ENCODE measurements at places on chromosomes 3 and 15. TPM values are rescaled to one million over a fixed set of nuclear protein-coding genes. Genes with fewer than 3 reads are reported as not detected.

Gene TRIM59
- 20.5 TPM for total RNA-seq

Gene FRG2C
- total RNA-seq = not detected

Gene PATL2
- total RNA-seq = 0.68 TPM

Gene GOLGA8S
- 0.16 TPM for total RNA-seq

DNA sequence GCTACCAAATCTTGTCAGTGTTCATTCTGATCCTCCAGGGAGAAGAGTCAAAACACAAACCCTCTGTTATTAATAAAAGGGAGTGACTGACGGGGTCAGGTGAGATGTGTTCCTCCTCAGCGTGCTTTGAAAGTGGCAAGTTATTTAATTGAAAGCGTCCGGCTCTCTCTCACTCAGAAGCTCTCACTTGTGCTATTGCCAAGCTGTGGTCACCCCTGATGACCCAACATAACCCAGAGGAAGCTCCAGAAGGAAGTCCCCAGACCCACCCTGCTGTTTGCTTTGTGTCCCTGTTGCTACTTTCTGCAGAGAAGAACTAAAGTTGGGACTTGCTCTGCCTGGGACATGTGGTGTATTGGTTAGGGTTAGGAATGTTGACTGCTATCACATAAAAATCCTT lies 235.6 kb downstream of the EDEM1 start:
- ATAC-seq = no peak

- ATAC-seq = peak; percentile 27
Observed at GRCh38 chr15:36831904-36832287, 252.5 kb downstream of the CDIN1 start.

DNA sequence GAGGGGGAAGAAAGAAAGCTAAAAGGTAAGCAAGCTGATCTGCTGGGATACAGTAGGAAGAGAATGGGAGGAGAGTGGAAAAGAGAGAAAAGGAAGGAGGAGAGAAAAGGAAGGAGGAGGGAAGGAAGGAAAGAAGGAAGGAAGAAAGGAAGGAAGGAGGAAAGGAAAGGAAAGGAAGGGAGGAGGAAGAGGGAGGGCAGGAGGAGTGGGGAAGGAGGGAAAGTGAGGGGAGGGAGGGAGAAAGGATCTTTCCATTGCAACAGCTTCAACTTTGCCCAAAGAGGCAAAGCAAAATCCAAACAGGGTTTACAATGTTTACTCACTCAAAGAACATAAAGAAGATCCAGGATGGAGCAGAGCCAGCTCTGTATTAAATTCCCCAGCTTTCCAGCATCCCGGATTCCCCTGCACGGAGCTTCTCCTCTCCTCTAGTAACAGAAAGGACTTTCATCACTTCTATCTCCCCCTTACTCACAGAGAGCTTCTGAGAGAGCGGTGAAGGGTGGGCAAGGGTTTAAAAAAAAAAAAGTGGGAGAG lies 494.2 kb upstream of the PROK2 start:
- no peak for ATAC-seq

DNA sequence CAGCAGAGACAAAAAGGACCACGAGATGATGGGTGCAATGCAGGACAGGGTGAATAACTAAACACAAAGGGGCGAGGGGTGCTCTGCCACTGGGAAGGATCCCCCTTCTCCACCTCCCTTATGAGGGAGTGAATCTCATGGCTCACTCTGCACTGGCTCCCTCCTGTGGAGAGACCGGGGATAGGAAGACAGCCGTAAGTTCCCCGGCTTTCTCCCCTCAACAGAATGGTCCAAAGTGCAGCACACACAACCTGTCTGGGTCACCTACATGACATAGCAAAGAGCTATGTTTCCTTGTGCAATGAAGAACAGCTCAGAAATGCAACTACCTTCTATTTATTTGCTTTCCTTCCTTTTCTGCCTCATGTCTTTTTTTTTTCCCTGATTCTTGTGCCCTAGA lies 7.8 kb upstream of the ACSBG1 start:
- ATAC-seq = no peak

- no peak for ATAC-seq
Observed at GRCh38 chr15:71443538-71443937, 328.3 kb downstream of the THSD4 start.

DNA sequence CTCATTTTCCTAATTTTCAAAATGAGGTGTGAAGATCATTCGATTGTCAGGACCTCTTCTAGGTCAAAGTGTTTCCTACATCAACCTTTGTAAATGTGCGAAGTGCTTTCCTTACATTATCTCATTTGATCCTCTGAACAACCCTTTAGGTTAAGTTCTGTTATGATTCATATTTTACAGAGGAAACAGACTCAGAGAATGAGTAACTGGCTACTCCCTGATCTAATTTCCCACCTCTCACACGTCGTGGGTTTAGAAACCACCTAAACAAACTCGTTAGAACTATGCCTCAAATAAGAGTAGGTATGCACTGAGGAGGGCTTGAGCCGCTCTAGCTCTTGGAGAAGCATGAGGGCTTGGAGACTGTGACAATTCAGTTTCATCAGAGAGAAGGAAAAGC lies 148.6 kb downstream of the CD47 start:
- no peak for ATAC-seq

- no peak for ATAC-seq
Observed at GRCh38 chr15:81229586-81229985, 32.9 kb downstream of the IL16 start.

DNA sequence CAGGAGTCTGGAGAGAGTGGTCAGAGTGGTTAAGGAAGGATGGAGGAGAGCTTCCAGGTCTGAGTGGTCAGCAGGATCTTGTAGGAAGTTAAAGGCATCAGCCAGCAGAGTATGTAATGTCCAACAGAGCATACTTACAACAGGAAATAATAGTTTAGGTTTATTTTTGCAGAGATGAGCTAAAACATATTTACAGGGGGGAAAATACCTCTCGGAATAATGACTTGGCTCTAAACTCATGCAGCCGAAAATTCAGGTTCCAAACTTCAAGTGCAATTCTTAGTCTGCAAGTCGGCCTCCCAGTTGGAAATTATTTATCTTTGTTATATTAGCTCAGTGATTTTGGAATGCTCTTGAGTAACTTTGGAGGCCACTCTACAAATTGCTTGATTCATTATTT lies 385.0 kb upstream of the C2CD4B start:
- no peak for ATAC-seq
